Stimulated activated CD8-positive, alpha-beta memory T cell treated with anti-CD3 and anti-CD28 coated beads, Interleukin-7, amount 100 ng/mL, for 1 hour (primary cell): ENCODE measurements at places on chromosomes 11 and 22.

GRCh38 chr11:111878385-111878848 lies 548 bp downstream of the FDXACB1 start:
- no peak for DNase-seq

- no peak for DNase-seq
Observed at GRCh38 chr11:38460896-38461295, 1862.9 kb upstream of the RAG2 start.

GRCh38 chr11:41508121-41508520 lies 48.7 kb upstream of the LRRC4C start:
- DNase-seq = no peak

DNA sequence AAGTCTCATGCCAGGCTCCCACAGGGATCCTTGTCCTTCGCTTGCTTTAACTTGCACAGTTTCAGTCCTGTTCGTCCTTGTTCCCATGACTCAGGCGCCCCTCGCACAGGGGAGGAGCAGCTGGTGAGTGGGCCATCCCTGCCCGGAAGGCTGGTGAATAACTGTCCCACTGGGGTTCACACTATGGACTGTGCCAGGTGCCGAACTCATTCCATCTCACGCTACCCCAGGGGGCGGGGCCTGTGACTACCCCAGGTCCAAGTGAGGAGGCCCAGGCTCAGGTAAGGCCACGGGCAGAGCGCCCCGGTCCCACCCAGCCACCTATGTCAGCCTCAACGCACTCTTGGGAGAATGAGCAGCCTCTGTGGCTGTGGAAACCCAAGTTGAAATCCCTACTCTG lies 7.2 kb upstream of the CARD10 start:
- DNase-seq = no peak

GRCh38 chr22:30357236-30357570 lies 396 bp downstream of the CCDC157 start:
- no peak for DNase-seq

DNA sequence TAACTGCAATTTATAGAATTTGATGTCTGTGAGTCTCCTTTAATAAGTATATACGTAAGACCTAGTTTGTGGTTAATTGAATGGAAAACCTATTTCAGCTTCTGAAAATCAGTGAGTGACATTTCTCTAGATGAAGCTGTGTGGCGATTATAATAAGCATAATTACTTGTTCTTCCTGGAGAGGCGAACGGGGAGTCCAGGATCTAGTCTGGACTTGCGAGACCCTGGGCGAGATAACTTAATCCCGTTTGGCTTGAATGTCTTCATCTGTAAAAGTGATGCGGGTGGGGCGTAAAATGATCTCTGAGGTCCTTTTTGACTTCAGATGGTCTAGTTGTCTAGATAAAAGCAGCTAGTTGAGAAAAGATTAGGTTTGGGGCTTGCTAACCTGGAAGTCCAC lies 1.1 kb downstream of the PRRG4 start:
- DNase-seq = no peak

DNA sequence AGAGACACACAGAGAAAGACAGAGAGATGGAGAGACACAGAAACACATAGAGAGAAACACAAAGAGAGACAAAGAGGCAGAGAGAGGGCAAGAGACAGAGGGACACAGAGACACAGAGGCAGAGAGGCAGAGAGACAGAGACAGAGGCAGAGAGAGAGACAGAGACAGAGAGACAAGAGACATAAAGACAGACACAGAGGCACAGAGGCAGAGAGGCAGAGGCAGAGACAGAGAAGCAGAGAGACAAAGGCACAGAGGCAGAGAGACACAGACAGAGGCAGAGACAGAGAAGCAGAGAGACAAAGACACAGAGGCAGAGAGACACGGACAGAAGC lies 6.3 kb downstream of the TNNI2 start:
- DNase-seq = no peak

- DNase-seq = no peak
Observed at GRCh38 chr11:102933627-102934026, 21.9 kb downstream of the MMP13 start.

- DNase-seq = no peak
Observed at GRCh38 chr22:27913162-27913741, 5.8 kb downstream of the PITPNB start.

DNA sequence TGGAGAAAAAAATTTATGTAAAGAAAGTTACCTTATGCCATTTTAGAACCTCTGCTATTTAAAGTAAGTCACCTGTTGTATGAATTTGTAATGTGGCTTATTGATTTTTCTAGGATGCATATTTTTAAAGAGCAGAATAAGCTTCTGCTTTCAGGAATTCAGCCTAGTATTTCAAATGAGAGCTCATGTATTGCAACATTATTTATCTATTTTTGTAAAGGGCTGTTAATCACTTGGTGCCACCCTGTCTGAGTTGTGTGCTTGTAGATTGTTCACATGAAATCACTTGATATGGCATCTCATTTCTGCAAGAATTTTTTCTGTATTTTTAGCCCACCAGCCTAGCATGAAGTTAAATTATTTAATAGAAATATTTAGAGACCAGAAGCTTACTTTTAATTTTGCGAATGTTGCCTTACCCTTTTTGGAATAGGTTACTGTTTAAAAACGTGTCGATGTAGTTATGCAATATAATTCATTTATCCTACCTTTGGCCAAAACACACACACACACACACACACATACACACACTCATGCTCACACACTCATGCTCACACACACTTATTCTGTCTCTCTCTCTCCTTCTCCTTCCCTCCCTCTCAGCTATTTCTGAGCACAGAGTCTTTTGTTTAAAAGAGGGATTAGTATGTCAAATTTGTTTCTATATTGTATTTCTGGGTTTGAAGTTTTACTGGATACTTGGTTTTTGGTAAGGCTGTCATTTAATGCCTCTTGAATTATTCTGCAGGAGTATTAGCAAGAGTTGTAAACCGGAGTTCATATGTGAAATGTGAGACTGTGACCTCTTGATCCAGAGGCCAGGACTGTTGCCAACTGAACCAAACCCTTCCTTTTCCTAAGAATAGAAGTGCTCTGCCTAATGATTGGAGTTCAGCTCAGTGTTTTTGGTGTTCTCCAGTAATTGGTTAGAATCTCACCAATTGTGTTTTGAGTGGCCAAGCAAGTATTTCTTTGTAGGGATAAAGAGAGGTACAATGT lies 34.4 kb downstream of the YAP1 start:
- no peak for DNase-seq

DNA sequence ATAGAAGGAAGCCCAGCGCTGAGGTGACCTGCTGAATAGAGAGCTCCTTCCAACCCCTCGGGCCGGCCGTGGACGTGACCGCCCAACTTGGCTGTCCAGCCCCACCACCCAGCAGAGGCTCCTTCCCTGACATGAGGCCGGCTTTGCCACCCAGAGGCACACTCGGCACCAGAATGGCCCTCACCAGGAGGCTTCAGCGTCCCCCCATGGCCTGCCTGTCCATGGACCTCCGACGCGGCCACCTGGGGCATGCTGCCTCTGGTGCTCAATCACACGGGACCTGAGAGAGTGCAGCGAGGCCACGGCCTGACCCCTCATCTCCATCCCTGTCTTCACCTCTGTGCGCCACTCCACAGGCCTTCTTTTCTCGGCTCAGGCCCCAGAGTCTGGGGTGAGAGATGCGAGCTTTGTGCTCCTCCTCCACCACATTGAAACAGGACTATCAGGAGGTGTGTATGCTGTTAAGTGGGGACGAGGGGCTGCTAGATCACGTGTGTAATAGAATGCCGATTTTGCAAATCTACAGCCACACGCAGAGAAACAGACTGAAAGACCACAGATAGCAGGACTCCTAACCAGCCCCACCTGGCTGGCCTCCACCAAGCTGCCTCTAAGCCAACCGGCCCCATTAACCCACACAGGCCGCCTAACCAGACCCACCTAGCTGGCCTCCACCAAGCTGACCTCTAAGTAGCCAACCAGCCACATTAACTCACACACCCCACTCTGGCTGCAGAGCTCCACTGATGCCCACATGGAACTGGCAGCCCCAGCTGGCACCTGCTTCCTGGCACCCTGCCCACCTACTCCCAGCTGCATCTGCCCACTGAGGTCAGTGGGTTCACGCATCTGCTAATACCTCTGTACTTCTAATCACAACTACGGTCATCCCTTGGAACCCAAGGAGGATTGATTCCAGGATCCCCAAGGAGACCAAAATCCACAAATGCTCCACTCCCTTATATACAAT lies 20.7 kb downstream of the LINC01488 start:
- DNase-seq = no peak

GRCh38 chr11:126864934-126865333 lies 135.6 kb downstream of the KIRREL3 start:
- no peak for DNase-seq

DNA sequence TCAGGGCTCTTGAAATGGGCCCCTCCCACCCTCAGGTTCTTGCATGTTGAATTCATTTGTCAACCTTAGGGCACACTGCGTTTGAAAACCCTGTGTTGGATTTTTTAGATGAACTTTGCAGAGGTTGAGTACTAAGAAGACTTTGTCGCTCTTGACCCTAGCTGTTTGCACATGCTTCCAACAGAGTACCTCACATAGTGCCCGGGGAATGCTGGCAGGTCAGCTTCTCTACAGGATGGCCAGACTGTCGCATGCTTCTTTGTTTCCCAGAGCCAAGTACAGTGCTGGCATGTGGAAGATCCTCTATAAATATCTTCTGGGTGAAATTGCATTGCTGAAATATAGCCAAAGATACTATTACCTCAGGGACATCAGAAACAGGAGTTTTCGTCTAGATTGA lies 59.9 kb downstream of the FAT3 start:
- no peak for DNase-seq

- DNase-seq = no peak
Observed at GRCh38 chr11:85977751-85978160, 91.1 kb downstream of the PICALM start.

DNA sequence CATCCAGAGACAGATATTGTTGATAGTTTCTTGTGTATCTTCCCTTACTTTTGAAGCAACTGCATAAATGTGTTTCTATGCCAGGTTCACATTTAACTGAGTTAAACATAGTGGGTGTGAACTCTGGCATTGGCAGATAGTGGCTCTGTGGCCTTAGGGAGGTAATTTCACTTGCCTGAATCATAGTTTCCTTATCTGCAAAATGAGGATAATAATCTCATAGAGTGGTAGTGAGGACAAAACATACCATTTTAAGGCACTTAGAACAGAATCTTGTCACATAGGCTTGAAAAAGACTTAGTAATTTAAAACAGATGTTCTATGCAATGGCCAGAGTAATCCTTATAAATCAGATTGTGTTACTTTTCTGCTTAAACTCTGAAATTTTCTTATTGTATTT lies 56.4 kb upstream of the SYN3 start:
- no peak for DNase-seq

DNA sequence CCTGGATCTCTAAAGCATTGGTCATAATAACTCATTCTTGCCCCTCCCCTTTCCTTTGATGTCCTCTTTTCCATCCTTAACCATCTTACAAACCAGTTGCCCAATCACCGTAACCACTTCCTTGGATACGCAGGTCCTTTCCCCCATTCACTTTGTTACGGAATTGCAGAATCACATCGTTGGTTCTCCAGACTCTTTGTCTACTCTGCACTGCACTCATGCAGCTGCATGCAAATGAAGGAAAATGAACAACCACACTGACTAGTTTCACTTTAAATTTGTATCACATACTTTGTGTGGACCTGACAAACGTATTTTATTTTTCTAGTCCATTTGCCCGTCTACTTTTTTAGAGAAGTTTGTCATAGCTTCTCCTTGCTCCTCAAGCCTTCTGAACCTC lies 69.9 kb downstream of the SLC5A12 start:
- DNase-seq = no peak
